ENCODE measurements at places on chromosomes 16 and 17.

- DNase-seq = peak; percentile 86
Observed at GRCh38 chr17:40598619-40599467, 33.6 kb upstream of the CCR7 start.

DNA sequence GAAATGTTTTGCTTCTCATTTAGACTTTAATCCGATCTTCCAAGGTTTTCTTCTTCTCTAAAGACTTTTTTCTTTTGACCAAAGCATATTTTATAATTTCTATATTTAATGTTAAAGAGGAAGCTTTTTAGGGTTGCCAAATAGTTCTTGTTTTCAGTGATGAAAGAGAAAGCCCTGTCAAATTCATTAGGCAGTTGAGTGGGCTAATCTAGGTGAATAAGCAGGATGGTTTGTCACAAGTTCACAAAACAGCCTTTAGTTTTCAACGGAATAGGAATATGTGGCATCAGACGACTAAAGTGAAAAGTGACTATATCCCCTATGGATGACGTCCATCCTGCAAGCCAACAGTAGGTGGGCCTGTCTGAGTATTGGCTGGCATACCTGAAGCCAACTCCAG, 118.8 kb downstream of the NLK start:
- DNase-seq = no peak

DNA sequence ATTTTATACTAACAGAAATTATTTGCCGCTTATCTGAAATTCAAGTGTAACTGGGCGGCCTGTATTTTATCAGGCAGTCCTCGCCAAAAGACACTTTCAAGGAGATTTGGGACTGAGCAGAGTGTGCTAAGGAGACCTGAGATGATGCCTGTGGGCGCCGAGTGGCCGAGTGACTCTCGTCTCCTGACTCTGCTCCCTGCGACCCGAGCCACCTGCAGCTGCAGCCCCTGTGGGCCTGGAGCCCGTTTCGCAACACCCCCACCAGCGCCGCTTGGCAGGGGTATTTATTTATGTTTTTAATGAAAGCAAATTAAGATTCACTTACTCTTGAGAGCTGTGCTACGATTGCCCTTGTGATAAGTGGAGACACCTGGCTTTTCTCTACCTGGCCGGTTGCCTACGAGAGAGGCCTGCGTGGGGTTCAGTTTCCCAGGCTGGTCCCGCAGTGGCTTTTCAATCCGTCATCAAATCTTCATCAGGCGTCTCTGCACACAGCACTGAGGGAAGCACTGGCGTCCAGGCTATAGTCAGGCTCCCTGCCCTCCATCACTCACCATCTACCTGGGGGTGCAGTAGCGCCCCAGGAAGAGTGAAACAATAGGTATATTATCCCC, 124.0 kb downstream of the SEC14L1 start:
- no peak for DNase-seq

- no peak for DNase-seq
Observed at GRCh38 chr16:49693445-49693844, 162.5 kb downstream of the ZNF423 start.

DNA sequence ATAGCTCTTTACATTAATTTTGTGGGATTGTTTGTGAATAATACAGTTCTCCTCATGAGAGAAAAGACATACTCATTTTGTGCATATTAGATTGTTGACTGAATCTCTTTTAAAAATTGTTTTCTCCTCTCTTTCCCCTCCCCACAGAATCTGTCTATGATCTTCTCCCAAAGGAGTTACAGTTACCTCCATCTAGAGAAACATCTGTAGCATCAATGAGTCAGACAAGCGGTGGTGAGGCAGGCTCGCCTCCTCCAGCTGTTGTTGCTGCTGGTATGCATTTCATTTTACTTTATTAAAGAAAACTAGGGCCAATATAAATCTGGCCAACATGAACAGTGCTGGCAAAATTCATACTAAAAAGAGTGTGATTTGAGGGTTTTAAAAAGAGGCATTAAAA, 60.5 kb downstream of the NFAT5 start:
- DNase-seq = no peak

DNA sequence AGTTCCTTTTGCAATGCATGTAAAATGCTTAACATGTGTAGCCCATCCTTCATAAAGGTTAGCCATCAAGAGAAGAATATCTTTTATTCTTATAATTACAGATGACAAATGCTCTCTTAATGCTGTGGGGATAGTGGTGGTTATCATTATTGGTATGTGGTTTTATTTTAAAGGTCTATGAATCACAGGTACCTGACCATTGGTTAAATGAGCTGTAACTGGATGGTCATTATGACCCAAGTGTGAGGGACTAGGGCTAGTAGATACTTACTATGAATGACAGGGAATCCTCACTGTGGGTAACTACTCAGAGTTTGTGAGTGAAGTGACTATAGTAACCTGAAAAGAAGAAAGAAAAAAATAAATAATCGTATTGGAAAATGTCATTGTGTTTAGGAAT, 78.8 kb downstream of the CDRT15 start:
- DNase-seq = no peak

- no peak for DNase-seq
Observed at GRCh38 chr16:86844695-86845094, 266.3 kb downstream of the FOXL1 start.

- DNase-seq = no peak
Observed at GRCh38 chr17:75105126-75106080, 4.4 kb upstream of the ARMC7 start.

- DNase-seq = no peak
Observed at GRCh38 chr17:44854192-44854591, 6.5 kb downstream of the HIGD1B start.

DNA sequence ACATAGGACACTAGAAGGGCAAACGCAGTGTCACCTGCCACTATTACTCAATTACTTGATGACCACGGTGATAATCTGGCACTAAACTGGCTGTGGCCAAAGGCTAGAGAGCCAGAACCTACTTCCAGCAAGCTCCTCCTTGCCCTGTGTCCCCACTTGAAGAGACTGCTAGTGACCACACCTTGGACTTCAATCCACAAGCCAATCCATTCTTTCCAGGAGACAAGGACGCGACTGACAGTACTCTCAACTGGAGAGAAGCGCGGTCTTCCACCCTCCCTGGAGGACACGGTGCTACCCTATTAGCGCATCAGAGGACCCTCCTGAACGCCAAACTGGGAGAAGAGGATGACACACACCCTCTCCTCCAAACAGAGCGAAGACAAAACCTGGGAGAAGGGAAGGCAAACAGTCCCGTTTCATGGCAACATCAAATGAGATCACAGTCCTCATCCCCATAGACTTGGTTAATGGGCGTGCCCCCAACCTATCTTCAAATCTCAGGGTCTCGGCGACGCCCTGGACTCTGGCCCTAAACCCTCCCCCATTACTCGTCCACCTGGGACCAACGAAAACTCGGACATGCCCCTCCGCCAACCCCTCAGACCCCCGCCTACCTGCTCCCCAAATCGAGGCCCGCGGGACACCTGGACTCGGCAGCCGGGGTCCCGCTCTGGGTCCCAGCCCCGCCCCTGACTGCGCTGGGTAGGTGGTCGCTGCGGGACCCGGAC, 508 bp downstream of the FLCN start:
- no peak for DNase-seq

GRCh38 chr17:17783825-17784656, 52.7 kb downstream of the SREBF1 start:
- peak; percentile 7 for DNase-seq

GRCh38 chr17:49861150-49861884, 13.4 kb upstream of the TAC4 start:
- peak; percentile 40 for DNase-seq

DNA sequence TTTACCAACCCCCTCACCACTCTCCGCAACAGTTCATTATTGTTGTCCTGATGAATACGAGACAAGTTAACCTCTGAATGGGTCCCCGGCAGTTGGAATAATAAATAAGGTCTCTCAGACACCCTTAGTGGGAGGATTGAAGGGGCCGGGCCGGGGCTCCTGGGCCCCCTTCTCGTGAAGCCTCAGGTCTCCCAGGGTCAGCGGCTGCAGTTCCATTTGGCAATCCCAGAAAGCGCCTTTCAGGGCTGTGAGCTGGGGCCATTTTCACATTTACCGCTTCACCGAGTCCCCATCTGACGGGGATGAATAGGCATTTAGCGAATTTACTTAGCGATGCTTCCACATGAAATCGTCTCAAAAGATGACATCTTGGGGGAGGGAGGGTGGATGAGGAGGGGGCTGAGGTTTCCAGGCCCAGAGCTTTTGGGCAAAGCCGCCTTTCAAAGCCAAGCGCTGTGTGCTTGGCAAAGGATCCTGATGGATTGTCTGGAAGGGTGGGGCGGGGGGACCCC, 309.8 kb downstream of the XYLT1 start:
- DNase-seq = no peak

- no peak for DNase-seq
Observed at GRCh38 chr17:76447931-76448652, 4.9 kb downstream of the UBE2O start.

DNA sequence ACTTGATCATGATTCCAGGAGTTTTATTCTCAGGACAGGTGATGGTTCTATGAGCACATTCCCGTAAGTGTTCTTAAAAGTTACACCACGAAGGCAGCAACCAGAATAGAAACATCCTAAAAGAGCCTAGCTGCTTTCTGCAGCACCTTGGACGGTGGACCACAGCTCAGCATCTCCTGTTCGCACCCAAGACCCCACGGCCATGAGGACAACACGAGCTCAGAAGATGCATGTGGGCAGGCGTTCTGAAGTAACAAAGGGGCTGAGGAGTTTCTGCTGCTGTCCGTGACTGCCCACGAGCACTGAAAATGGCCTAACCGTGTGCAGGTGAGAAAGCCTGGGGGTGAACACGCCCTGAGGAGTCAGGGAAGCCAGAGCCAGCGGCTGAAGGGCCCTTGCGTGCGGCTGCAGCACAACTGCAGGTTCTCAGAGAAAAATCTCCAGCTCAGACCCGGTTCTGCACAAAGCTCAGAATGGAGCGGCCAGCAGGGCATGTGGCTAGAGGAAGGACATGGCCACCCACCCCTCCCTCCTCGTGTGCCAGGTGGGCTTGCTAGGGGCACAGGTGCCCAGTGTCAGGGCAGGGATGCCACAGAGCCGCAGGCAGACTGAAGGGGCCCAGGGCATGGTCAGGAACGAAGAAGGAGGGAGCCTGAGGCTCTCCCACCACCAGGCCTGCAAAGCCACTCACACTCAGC, 10.8 kb upstream of the C16orf95 start:
- DNase-seq = no peak

GRCh38 chr16:3274947-3275346, 8.3 kb upstream of the ZNF263 start:
- DNase-seq = no peak

- peak; percentile 19 for DNase-seq
Observed at GRCh38 chr17:47188271-47188875, 722 bp downstream of the CDC27 start.

GRCh38 chr16:68754084-68754792, 17.1 kb downstream of the CDH1 start:
- no peak for DNase-seq

DNA sequence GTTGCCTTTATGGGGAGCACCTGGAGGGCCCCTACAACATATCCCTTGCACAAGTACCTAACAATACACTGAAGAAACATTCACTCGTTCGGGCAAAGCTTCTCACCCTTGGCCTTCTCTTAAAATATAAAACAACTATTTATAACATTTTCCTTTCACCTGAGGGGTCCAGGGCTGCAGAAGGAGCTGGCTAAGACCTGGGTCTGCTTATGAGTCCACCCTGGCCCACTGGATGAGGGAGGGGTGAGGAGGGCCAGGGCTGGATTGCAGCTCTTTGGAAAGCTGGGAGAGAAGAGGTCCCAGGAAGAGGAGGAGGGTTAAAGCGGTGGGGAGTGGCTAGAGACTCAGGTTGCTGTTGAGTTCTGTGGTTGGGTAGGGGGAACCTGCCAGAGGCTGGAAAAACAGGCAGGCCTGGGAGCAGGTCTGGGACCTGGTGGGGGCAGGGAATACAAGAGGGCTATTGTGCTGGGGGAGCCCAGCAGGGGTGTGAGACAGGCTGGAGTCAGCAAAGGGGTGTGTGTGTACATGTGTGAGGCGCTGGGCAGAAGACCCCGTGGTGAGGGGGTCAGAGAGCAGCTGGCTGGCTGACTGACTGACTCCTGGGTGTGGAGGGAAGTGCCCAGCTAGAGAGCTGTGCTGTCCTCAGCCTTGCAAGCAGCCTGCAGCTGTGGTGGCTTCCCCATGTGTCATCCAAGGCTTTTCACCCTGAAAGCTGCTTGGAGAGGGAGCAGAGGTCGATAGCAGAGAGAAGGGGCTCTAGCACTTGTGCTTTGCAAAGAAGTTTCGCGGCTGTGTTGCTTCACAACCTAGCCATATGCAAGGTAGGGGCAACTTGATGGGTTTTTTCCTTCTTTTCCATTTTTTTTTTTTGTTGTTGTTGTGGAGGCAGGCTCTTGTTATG, 10.2 kb upstream of the MRC2 start:
- no peak for DNase-seq

DNA sequence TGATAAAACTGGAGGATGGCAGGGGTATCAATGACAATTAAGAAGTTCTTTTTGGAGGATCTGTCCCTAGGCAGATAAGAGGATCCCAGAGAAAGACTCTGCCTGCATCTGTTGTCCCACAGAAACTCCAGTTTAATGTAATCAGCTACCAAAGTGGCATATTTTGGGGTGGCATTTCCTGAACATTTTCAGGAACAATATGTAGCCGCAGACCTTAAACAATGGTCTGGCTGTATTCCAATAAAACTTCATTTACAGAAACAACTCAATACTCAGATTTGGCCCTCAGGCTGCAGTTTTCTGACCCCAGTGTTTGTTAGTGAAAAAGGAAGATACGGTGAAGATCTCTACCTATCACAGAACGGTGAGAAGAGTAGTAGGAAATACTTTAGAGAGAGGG, 46.1 kb downstream of the KCNJ16 start:
- DNase-seq = no peak

All from activated CD4-positive, alpha-beta T cell treated with anti-CD3 and anti-CD28 coated beads, Interleukin-2, amount 50 U/mL, for 48 hours (primary cell).